ENCODE measurements at places on chromosomes 6 and 20. TPM values are rescaled to one million over a fixed set of nuclear protein-coding genes. Genes with fewer than 3 reads are reported as not detected.

CENPW gene
- total RNA-seq = 19.6 TPM

GRCh38 chr6:100464903-100465700 lies at the start of gene SIM1:
Gene SIM1, minus strand, starts transcription at chr6:100464921. Its CDS starts 1,453 bp downstream, at chr6:100463468.
- DNase-seq = peak; percentile 99

- no peak for DNase-seq
Measured at GRCh38 chr6:158014505-158015187, 33.0 kb downstream of the SYNJ2 start.

UBD gene
- total RNA-seq = not detected

GRCh38 chr20:40463171-40463570 lies 225.9 kb downstream of the MAFB start:
- no peak for DNase-seq

MUC22 gene
- not detected for total RNA-seq

GRCh38 chr20:14644306-14645097 lies 307.1 kb upstream of the FLRT3 start:
- no peak for DNase-seq
